Stimulated activated CD8-positive, alpha-beta memory T cell treated with anti-CD3 and anti-CD28 coated beads, Interleukin-15, amount 100 ng/mL, for 24 hours (primary cell): ENCODE measurements at places on chromosomes 13 and 19.

- no peak for DNase-seq
These were observed 2.6 kb downstream of the LONP1 start for GRCh38 chr19:5717215-5717935.

DNA sequence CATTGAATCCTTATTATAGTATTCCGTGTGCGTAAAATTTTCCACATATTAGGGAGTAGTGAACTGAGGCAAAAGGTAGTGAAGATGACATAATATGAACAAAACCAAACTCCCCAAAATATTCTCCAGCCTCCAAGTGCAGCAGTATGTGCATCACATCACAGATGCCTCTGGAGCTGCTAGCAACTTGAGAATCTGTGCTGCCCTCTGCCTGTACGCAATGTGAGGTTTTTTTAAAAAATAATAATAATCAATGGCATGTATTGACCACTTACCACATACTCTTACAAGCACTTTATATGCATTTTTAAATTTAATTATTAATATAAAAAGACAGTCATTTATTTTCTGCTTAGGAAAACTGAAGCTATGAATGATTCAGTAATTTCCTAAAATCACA, 583.0 kb upstream of the SPRY2 start:
- no peak for DNase-seq

- DNase-seq, result no peak
These were observed 14.0 kb upstream of the PSMD8 start for GRCh38 chr19:38360351-38360750.

DNA sequence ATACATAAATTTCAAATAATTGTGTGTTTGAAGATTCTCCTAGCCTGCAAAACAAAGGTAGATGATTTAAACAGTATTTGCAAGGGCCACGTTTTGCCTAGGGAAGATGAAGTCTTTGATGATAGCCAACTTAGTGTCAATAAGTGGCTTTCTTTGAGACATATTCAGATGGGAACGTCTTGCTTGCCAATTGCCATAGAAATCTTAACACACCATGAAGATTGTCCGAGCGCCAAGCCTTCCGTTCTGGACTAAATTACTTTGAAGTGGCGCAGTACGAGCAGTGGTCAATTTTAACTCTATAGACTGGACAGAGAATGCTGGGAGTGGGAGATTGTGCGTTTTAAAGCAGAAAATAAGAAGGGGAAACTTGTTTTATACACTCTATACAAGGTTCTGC, 9.9 kb downstream of the ZIC5 start:
- no peak for DNase-seq

DNA sequence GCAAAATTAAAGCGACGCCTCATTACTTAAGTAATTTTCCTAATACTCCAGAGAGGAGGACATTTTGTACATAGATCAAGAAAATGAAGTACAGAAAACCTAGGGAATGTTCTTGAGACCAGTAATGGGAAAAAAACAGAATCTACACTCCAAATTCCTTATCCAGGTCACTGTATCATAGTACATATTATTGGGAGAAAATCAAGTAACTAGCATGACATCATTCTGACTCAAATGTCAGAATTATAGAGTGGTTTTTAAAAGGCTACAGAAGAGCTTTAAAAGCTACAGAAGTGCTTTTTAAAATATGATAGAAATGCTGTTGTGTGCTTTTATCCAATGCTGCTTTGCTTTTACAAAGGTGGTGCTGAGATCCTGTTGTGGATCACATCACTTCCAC, 86.3 kb upstream of the SLC15A1 start:
- no peak for DNase-seq
